ENCODE measurements at places on chromosomes 12 and 14. TPM values are rescaled to one million over a fixed set of nuclear protein-coding genes. Genes with fewer than 3 reads are reported as not detected.

DNA sequence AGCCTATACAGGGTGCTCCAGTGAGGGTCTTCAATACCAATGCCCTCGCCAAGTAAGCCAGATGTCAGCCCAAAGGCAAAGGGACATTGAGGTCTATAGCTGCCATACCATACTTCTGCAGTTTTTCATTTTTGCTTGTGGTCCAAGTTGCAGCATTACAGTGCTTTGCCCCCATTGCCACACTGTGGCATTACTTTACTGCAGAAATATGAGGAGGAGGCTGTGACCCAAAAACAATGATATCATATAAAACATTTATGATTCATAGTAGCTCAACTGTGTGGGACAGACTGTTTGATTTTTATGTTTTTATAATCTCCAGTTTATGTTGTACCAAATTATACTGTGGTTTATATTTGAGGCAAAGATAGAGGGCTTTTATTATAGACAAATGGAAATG is 64.1 kb downstream of the KIAA0586 start:
- H3K4me1 ChIP-seq = no peaks in the 10 kb centered on the region
- H3K4me3 ChIP-seq = no peak overlapping the region
- H3K27ac ChIP-seq = no peak overlapping the region
- peaks cover 19% of the 10 kb centered on the region for H3K36me3 ChIP-seq
- no peaks in the 10 kb centered on the region for H3K27me3 ChIP-seq

GRCh38 chr14:92747701-92748258 is 647 bp downstream of the LGMN start:
- H3K27me3 ChIP-seq = no peaks in the 10 kb centered on the region
- no peak for DNase-seq
- peak overlapping the region; percentile 76 for H3K4me3 ChIP-seq
- H3K27ac ChIP-seq = no peak overlapping the region
- no peaks in the 10 kb centered on the region for H3K36me3 ChIP-seq
- H3K4me1 ChIP-seq = peaks cover 21% of the 10 kb centered on the region

DNA sequence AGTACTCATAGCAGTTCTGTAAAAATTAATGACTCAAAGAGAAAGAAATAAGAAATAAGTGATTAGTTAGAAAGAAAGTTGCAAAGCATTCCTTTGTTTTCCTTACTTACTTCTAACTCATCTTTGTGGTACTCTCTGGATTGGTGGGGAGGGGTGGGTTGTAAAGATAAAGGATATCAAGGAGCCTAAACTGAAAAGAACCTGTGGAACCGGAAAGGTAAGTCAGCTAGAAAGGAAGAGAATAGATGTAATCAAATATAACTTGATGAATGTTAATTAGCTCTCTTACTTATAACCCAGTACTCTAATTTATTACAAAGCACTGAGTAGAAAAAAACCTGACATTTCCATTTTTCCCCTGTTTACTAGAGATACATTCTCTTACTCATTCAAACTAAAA is 37.5 kb upstream of the KRR1 start:
- no peak for DNase-seq
- H3K27ac ChIP-seq = no peak overlapping the region
- peaks cover 4% of the 10 kb centered on the region for H3K27me3 ChIP-seq
- no peak overlapping the region for H3K4me3 ChIP-seq

DNA sequence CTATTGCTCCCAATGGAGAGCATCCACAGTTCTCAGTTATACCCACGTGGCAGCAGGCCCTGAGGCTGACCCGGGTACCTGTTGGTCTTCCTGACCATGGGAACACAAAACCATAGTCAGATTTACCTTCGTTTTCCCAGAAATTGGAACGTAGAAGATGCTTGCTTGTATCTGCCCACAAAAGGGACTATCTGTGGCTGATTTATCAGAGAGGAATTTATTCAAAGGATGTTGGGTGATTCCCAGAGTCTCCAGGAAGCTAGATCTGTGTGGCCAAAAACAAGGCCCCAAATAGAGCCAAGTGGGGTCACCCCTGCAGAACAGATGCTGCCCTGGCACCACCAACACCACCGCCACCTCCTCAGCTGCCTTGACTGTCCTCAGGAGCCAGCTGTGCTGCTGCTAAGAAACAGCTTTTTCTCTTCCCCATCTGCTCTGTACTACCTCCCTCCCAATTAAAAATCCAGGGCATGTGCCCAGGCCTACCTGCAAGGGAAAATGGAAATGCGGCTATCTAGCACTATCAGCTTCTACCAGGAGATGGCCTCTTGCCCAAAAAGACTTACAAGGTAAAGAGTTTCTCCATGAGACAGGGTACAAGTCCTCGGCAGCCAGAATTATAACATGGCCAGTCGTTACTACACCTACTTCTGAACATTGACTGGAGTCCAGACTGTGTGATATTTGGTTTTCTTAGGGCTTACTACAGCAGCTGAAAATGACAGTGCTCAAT is 128.6 kb upstream of the PLEKHG7 start:
- H3K4me3 ChIP-seq = no peak overlapping the region
- no peaks in the 10 kb centered on the region for H3K27me3 ChIP-seq
- peaks cover 15% of the 10 kb centered on the region for H3K4me1 ChIP-seq
- DNase-seq = no peak

DNA sequence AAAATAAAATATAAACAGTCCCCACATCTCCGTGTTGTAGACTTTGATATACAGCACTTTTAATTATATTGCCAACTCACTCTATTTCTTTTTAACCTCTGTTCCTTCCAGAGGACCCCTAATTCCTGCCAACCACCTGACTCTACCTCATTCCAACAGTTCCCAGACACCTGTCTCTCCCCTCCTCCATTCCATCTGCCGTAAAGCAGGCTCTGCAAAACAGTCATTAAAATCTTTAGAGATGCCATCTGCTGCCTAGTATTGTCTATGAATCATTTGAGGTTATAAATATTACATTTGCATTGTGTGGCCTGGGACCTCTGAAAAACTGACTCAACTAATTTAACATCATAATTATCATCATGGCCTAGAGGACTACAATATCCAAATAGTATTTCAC is 148.8 kb upstream of the DCN start:
- no peaks in the 10 kb centered on the region for H3K27me3 ChIP-seq
- DNase-seq = no peak
- H3K4me1 ChIP-seq = no peaks in the 10 kb centered on the region
- no peaks in the 10 kb centered on the region for H3K36me3 ChIP-seq
- H3K4me3 ChIP-seq = no peak overlapping the region

DNA sequence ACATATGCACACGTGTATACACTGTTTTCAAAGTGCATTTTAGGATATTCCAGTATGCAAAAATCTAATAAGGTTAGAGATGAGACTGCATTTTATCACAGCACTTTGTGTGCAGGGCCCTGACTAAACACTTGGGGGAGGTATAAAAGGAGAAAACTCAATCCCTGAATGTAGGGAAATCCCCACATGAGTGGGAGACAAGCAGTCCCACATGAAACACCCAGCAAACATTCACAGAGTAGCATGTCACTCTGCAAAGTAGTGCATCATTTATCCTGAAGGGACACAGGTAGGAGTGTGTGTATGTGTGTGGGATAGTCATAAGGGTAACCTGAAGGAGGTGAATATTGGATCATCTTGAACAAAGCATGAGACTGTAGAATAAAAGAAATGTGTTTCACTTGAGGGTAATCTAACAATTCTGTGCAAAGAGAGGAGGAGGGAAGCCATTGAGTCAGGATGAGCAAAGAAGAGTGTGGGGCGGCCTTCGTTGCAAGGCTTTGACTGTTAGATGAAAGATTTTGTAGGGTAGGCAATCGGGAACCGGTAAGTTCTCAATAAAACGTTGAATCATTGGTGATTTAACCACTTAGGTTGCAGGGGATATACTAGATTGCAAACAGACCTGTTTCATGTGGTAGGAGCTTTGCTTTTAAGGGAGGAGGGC is 2.9 kb downstream of the PRPF40B start:
- no peak overlapping the region for H3K4me3 ChIP-seq
- peaks cover 17% of the 10 kb centered on the region for H3K4me1 ChIP-seq
- DNase-seq = peak; percentile 22

GRCh38 chr12:121446750-121447149 is 46.8 kb downstream of the RNF34 start:
- no peak for DNase-seq
- no peak overlapping the region for H3K27ac ChIP-seq
- no peak overlapping the region for H3K4me3 ChIP-seq
- H3K36me3 ChIP-seq = peaks cover 24% of the 10 kb centered on the region
- H3K27me3 ChIP-seq = no peaks in the 10 kb centered on the region
- H3K4me1 ChIP-seq = no peaks in the 10 kb centered on the region

The AMHR2 gene
- not detected for polyA plus RNA-seq

The KRT6C gene
- not detected for polyA plus RNA-seq

The ATF1 gene
- polyA plus RNA-seq = 50.8 TPM

The IL31 gene
- not detected for polyA plus RNA-seq

All from CD4-positive, alpha-beta memory T cell (primary cell).